ENCODE measurements at places on chromosomes 5 and 9.

DNA sequence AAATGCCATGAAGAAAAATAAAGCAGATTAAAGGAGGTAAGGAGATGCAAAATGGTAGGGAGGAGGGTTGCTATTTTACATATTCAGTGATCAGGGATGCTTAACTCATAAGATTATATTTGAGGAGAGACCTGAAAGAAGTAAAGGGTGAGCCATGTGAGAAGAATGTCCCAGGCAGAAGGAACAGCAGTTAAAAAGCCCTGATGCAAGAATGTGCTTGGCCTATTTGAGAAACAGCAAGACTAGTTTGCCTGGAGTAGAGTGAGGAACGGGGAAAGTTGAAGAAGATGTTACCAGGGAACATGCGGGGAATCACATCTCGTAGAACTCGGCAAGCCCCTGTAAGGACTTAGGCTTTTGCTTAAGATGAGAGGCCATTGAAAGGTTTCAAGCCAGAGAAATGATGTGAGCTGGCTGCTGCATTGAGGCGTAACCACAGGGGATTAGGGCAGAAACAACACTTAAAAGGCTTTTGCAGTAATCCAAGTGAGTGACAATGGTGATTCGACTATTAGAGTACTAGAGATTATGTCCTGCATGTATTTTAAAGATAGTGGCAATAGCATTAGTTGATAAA is 198.7 kb downstream of the VPS13A start:
- DNase-seq: no peak

DNA sequence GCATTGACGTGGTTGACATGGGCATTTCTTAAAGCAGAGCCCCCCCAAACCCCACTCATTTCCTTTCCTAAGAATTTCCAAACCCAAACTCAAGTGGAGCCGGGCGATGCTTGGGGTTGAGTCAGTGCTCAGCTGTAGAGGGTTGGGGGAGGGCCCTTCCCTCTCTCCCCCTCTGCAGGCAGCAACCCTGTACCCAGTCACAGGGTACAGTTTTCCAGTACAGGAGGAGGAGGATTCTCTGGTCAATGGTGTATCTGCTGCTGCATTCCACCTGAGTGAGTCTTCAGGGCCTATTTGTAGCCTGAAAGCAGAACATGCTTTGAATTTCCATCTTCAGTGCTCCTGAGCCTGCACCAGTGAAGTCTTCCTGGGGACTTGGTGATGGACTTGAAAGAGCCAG is 55.8 kb downstream of the ENTREP1 start:
- DNase-seq: no peak

DNA sequence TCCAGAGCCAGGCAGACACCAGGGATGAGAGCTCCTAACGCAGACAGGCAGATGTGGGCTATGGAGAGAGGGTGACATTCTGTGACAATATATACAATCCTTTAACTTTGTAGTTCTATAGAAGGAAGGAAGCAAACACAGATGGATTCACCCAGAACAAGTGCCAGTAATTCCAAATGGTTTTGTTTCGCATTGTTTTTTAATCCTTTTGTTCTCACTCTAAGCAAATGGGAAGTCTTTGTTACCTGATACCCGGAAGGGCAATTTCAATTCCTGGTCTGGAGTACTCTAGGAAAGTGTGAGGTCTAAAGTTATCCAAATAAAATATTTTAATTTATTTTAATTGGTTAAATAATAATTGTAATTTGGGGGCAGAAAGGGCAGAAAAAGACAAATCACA is 2.5 kb downstream of the FRMD3 start:
- no peak for DNase-seq

GRCh38 chr9:132630116-132630515 is 39.7 kb downstream of the DDX31 start:
- DNase-seq: no peak

- DNase-seq: peak; percentile 79
Observed at GRCh38 chr5:100904259-100904861, 1.3 kb upstream of the ST8SIA4 start.

GRCh38 chr9:120801441-120801840 is 8.2 kb upstream of the FBXW2 start:
- DNase-seq: no peak

DNA sequence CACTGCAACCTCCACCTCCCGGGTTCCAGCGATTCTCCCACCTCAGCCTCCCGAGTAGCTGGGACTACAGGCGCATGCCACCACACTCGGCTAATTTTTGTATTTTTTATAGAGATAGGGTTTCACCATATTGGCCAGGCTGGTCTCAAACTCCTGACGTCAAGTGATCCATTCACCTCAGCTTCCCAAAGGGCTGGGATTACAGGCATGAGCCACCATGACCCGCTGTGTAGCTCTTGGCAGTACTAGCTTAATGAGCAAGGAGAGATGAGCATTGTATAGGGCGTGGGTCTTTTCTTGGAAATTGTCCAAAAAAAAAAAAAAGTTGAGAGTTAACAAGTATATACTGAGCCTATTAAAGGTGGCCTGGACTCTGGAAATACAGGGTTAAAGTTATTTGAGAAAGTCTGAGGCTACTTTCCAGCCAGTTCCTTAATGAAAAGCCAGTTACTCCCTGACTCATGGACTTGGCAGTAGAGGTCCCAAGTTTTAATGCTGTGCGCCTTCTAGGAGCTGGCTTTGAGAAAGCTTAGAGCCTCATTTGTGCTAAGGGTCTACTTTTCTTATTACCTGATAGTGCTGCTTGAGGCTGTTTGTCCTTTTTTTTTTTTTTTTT is 4.2 kb upstream of the FGF18 start:
- DNase-seq: no peak

DNA sequence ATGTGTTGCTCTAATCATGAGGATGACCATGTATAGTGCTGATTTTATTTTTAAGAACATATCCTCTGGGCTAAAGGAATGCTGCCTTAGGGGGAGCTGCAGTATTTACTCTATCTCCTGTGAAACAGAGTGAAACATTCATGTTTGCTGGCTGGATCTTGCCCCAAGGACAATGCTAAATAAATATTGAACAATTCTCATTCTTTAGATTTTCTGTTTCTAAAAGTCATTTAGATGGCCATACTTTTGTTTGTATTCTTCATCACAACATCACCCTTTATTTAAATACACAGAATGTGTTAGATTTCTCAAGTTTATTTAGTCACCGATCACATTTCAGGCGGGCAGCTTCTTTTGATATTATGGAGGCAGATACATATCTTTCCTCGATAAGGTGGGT is 103.3 kb downstream of the ARHGEF28 start:
- no peak for DNase-seq

- no peak for DNase-seq
Observed at GRCh38 chr5:169686137-169686536, 49.1 kb downstream of the DOCK2 start.

DNA sequence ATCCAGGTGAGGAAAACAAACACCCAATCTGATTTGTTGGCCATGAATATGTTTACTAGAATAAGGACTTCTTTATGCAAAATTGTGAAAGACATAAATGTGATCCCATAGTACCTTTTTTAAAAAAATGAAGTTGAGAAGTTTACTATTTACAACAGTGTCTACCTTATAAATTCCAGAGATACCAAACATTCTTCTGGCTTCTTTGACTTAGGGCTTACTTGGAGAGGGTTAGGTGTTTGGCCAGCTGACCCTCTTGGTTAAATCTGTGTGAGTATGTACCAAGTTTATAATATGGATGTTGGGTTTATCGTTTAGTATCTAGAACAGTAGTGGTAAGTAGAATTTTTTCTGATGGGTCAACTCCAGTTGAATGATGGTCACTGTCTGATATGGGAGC is 212.3 kb downstream of the DOCK8 start:
- DNase-seq: no peak

DNA sequence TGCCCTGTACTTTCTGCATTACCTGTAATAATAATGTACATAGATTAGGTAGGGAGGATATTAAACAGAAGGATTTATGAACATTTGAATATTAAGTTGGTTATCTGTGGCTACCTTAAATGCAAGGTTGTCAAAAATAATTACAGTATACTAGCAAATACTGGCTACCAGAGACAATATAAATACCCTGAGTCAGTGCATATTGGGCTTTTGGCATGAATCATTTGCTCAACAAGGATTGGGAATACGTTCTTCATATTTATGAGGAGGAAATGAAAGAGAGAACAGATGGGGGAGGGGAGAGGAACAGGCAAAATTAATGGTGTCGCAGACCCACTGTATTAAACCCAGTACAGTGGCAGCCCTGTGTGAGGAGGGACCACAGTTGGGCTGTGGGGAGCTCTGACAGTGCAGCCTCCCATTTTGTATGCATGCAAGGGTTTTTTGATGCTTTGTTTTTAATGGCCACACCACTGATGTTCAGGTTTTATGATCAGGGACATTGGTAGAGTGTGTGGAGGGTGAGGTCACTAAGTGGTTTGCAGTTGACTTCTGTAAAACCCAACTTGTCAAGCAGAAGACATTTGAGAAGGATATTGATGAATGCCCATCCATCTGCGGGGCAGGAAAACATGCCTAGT is 56.9 kb downstream of the MVB12B start:
- DNase-seq: no peak

DNA sequence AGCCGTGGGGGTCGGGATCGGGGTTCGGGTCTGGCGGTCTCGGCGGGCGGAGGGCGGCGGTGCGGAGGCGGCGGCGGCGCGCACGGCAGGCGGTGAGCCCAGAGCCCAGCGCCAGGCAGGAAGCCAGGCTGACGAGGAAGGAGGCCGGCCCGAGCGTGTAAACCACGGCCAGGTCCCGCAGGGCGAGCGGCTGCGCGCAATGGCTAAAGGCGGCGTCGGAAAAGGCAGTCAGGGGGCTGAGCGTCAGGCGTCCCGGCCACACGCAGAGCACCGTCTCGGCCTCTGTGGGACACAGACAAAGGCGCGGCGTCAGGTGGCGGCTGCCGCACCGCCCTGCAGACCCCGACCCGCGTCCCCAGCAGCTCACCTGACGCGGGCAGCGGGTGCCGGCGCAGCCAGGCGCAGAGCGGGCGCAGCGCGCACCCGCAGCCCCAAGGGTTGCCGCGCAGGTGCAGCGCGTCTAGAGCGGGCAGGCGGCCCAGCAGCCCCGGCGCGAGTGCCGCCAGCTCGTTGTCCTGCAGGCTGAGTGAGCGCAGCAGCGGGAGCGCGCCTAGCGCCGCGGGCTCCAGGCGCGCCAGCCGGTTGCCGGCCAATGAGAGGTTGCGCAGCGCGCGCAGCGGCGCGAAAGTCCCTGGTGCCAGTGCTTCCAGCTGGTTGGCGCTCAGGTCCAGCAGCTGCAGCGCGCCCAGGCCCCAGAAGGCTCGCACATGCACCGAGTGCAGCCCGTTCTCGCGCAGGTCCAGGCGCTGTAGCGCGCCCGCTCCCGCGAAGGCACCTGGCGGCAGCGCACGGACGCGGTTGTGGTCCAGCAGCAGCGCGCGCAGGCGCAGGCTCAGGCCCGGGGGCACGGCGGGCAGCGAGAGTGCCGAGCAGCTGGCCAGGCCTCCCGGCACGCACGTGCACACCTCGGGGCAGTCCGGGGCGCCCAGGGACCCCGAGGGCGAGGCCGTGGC is 671 bp downstream of the LRRC26 start:
- no peak for DNase-seq

GRCh38 chr5:117803533-117803932 is 1184.8 kb downstream of the DTWD2 start:
- no peak for DNase-seq

Data from activated CD8-positive, alpha-beta T cell treated with anti-CD3 and anti-CD28 coated beads, Interleukin-2, amount 10 ng/mL, durations not matched to agents 7 days and 5 days (primary cell).